ENCODE measurements at places on chromosomes 11 and 22.

DNA sequence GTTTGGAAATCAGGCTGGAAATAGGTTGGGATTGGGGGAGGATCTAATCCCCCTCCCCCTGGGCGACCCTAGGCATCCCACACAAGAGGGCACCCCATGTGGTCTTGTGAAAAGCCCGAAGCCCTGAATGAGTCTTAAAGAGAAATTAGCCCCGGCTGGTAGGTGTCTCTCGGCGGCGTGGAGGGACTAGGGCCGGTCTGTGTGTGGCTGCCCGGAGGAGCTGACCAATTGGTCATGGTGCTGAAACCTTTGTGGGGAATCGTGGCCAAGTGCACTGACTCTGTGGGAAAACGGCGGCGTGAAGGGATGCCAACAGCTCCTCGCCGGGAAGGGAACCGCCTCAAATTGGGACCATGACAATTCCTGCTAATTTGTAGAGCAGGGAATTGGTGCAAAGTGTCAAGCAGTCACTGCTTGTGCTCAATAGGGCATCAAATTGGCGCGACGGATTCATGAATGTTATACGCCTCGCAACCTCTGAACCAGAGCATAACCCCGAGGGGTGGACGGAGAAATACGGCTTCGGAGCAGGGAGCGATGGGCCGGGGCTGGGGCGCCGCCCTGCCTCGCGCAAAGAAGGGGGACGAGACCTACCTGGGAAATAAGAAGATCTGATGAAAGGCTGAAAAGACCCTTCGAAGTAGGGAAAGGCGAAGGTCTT lies 1.5 kb downstream of the DBX1 start:
- peak; percentile 11 for DNase-seq

- DNase-seq = no peak
Measured at GRCh38 chr22:42613872-42614301, 796 bp downstream of the POLDIP3 start.

DNA sequence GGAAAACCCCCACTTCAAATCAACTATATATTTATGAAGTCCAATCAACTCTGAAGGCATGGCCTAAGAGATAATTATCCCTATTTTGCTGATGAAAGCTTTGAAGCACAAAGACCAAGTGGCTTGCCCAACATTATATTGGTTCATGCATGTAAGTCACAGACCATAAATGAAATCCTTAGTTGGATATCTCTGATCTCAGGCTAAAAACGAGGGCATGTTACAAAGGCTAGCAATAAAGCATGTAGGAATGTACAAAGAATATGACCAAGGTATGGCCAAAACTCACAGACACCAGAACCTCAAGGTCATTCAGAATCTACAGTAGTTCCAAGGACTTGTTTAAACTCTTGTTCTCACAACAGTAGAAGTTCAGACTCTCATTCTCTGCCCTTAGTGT lies 100.2 kb upstream of the SESN3 start:
- no peak for DNase-seq

DNA sequence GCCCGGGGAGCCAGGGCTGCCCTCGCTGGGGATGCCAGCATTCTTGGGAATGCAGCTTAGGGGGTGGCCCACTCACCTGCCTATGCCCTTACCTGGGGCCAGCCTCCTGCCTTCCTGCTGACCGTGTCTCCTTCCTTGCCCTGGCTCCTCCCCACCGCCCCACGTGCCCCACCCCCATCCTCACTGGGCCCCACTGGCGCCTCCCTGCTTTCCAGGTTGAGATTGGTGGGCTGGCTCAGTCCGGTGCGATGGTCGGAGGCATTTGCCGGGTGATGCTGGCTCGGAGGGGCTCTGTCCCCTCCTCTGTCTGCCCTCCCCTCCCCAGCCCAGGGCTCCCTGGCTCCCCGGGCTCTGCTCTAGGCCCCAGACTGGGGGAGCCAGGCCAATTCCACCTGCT lies 34.1 kb upstream of the GRAMD4 start:
- DNase-seq = no peak

DNA sequence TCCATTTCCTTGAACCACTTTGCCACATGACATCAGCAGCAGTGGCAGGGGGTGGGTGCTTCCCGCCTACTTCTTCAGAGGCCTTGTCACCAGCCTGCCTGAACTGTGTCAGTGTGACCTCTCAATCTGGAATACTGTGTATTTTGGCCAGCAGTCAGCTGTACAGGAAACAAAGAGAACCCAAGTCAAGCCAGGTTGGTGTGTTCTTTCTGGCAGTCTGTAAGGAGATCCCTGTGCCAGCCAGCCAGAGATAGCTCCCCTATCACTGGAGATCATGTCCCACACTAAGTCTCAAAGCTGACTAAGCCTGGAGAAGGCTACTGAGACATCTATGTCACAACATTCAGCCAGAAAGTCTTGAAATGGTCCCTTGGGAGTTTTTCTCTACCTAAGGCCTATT lies 142.1 kb downstream of the TRPC6 start:
- DNase-seq = no peak

DNA sequence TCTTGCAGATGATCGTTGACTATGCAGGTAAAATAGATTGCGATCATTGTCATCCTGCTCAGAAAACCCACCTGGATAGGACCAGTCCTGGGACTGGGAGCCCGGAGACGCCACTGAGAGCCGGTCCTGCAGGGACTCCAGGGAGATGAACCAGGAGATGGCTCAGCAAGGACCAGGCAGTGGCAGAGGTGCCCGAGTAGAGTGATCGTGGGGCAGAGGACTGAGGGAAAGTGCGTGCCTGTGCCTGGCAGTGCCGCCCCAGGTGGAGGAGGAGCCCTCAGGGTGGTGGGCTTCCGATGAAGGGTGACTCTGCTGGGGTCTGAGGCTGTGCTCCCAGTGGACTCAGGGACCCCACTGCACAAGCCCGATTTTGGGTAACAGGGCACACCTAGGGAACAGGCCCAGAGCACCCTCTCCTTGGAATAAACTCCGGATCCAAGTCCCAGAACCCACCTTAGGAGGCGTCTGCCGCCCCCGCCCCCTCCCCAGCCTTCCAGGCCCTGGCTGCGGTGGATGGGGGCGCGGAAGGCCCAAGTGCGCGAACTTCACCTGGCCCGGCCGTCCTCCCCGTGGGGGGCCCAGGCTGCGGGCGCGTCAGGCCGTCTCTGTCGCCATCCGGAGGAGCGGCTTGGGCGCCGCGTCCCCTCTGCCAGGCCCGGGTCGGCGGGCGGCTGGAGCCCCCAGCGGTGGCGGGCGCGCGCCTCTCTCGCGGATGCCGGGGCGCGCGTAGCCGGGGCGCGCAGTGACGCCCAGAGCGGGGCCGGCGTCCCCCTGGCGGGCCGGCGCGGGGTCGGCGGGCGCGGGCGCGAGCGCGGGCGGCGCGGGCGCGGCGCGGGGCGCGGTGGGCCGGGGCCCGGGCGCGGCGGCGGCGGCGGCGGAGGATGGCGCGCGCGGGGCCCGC lies 1338.8 kb downstream of the BRD1 start:
- no peak for DNase-seq

- no peak for DNase-seq
Measured at GRCh38 chr11:102384419-102385079, 37.5 kb downstream of the BIRC2 start.

GRCh38 chr11:82909015-82909640 lies 7.6 kb downstream of the DDIAS start:
- no peak for DNase-seq

GRCh38 chr22:26658671-26659478 lies 1.5 kb downstream of the MIAT start:
- no peak for DNase-seq

- peak; percentile 6 for DNase-seq
Measured at GRCh38 chr11:17939542-17939941, 73.3 kb downstream of the SERGEF start.

- no peak for DNase-seq
Measured at GRCh38 chr22:23889620-23890019, 4.6 kb upstream of the MIF start.

GRCh38 chr11:2929531-2929949 lies 320 bp upstream of the PHLDA2 start:
- DNase-seq = no peak

DNA sequence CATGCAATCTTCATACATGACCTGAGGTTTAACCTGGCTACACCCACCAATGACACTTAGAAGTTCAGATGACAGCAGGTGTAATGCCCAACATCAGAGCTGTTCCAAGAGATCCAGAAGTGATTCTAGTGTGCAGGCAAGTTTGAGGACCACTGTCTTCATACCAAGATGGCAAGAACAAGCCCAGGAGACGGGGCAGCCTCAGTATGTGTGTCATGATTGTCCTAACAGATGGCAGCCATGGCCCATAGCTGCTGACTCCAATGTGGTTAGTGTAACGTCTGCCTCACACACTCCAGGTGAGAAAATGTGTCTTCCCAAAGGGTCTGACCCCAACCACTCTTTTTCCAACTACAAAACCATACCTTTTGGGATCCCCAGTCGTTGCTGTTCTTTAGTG lies 97.3 kb downstream of the ETS1 start:
- DNase-seq = no peak

DNA sequence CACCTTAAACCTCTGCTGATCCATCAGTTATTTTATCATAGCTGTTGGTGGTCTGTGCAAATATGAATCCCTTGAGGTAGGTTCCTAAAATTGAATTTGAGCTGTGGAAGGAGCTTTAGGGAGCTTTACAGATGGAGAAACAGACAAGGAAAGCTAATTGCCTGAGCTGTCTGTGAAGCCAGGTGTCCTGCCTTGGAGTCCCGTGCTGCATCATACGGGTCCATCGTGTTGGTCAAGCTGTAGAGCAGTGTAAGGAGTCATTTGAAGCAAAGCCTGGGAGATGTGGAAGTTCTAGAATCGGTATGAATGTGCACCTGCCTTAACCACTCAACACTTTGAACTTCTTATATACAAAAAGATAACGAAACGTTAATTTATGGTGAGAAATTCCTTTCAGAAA lies 1.0 kb downstream of the POLA2 start:
- no peak for DNase-seq

- peak; percentile 53 for DNase-seq
Measured at GRCh38 chr11:117538263-117539135, 210.8 kb downstream of the CEP164 start.

DNA sequence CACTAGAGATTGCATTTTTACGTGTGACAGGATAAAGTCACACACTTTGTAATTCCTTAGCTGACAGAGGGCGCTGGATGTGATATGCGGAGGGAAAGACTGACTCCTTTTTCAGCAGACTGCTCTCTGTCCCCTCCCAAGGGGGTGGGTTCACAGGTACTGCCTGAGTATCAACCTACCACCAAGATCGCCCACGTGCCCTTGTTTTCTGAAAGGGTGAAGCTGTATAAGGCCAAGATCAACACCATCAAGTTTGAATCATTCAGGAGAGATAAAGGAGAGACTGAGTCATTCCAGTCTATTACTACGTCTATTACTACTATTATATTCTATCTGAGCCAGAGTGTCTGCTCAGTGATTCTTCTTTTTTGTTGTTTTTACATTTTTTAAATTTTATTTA lies 30.7 kb downstream of the BUD13 start:
- DNase-seq = no peak

GRCh38 chr11:130159657-130160497 lies at the start of gene ST14:
ST14 (plus strand) TSS chr11:130159782; CDS start chr11:130159980, 198 bp downstream.
- no peak for DNase-seq

DNA sequence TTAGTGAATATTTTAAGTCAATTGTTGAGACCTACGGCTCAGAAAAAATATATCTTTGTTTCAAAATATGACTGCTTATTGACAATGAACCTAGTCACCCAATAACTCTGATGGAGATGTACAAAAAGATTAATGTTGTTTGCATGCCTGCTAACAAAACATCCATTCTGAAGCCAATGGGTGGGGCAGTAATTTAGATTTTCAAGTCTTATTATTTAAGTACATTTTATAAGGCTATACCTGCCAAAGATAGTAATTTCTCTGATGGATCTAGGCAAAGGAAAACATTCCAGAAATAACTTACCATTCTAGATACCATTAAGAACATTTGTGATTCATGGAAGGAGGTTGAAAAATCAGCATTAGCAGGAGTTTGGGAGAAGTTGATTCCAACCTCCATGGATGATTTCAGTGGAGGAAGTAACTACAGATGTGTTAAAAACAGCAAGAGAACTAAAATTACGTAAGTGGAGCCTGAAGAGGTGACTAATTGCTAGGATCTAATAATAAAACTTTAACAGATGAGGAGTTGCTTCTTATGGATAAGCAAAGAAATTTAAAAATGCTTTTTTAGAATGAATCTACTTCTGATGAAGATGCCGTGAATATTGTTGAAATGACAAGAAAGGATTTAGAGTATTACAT lies 26.4 kb upstream of the OR8D2 start:
- no peak for DNase-seq

DNA sequence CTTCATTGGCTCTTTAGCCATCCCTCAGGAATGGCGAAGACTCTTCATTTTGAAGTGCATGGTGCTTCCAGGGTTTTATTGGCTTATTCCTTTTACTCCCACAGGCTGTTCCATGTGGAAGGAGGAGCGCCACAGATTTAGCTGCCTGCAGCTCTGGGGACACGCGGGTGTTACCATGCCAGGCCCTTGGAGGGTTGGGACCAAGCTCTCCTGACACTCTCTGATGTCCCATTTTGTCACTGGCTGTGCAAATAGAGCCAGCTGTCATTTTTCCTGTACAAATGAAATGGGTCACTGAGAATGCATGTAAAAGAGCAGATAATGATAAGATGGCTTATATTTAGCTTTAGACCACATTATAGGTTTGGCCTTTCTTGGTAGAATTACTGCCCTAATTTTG lies 9.2 kb downstream of the THYN1 start:
- DNase-seq = no peak

DNA sequence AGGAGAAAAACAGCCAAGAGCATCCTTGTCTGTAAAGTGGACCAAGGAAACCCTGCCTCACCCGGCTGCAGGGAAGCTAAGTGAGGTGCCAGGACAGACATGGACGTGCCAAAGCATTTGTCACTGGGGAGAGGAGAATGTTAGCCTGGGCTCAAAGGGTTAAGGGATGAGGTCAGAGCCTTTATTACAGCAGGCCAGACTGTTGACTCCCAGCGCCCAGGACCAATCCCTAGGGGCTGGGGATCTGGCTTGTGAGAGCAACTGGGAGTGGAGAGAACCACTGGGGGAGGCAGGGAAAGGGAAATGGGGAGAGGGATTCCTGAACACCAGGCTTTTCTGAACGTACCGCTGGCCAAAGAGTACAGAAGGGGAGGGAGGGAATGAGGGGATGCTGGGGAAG lies 2.6 kb downstream of the CHRM1 start:
- no peak for DNase-seq

- peak; percentile 91 for DNase-seq
Measured at GRCh38 chr11:69157156-69157821, 1.6 kb downstream of the SMIM38 start.

- DNase-seq = no peak
Measured at GRCh38 chr11:134157451-134157850, 66.3 kb downstream of the NCAPD3 start.

GRCh38 chr11:17211286-17211685 lies 3.5 kb upstream of the PIK3C2A start:
- DNase-seq = no peak

GRCh38 chr11:102833731-102834130 lies 9.7 kb downstream of the MMP3 start:
- no peak for DNase-seq

DNA sequence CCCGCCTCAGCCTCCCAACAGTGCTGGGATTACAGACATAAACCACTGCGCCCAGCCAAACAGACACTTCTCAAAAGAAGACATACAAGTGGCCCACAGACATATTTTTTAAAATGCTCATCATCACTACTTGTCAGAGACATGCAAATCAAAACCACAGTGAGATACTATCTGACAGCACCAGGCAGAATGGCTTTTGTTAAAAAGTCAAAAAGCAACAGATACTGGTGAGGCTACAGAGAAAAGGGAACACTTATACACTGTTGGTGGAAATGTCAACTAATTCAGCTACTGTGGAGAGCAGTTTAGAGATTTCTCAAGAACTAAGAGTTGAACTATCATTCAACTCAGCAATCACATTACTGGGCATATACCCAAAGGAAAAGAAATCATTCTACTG lies 67.0 kb downstream of the ARHGAP20 start:
- no peak for DNase-seq
